ENCODE measurements at places on chromosomes 4 and X.

DNA sequence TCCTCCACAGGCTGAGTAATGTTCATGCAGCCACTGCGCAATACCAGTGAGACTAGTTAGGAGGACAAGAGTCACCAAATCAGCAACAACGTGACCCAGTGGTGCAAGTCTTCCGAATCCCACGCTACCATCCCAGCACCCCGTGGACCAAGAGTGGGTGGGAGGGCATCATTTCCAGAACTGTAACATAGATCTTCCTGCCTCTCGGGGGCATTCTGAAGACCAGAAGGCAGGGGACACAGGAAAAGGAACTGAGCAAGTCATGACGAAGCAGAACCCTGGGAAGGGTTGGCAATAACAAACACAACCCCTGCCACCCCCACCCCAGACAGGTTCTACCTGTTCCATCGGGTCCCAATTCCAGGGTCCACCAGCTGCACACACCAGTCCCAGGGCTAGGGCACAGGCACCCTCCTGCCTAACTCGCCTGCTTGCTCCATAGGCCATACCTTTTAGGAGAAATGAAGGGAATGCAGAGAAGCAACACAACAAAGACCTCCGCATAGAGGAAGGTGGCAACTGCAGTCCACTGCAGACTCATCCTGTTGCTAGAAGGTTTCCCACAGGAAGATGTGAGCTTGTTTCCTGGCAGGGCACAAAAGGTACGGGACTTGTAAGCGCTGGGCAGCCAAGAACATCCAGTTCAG lies 1.4 kb downstream of the BCAP31 start:
- no peak for DNase-seq

DNA sequence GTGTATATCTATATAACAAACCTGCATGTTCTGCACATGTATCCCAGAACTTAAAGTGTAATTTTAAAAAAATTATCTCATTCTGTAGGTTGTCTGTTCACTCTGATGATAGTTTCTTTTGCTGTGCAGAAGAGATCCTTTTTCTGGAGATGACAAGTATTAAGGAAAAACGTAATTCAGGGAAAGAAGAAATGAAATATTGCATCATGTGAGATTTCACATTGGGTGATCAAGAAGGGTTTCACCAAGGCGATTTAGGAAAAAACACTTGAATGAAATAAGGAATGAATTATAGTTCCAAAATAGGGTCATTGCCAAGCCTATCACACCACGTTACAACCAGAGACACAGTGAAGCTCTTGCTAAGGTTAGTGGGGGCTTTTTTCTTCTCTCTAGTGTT lies 227.9 kb downstream of the HNRNPD start:
- no peak for DNase-seq

DNA sequence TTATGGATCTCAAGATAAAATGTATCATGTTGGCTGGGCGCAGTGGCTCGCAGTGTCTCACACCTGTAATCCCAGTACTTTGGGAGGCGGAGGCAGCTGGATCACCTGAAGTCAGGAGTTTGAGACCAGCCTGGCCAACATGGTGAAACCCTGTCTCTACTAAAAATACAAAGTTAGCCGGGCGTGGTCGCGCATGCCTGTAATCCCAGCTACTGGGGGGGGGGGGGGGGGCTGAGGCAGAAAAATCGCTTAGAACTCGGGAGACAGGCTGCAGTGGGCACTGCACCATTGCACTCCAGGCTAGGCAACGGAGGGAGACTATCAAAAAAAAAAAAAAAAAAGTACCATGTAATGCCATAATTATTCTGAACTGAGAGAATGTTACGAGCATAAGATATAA lies 2.1 kb downstream of the RBMX start:
- DNase-seq: no peak

- no peak for DNase-seq
Measured at GRCh38 chrX:140918398-140919038, 83.9 kb upstream of the SPANXB1 start.

DNA sequence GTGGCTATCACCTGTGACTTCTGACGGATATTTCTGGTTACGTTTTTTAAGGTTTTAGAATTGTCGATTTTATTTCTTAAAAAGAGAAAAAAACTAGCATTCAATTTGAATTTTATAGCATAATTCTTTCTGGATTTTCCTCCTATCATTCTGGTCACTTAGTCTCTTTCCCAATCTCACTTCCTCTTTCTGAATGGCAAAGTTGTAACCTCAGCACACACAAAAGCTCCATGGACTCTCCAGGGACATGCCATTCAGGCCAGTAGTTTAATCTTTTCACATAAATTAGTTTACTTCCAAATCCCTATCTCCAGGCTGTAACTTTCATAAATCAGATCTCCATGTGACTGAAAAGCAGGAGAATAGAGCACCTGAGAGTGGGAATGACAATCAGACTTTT lies 110.7 kb downstream of the ARAP2 start:
- DNase-seq: no peak

- DNase-seq: no peak
Measured at GRCh38 chr4:15182600-15183220, 180.4 kb downstream of the CPEB2 start.

- DNase-seq: no peak
Measured at GRCh38 chr4:57303012-57303751, 193.0 kb upstream of the IGFBP7 start.

- no peak for DNase-seq
Measured at GRCh38 chr4:81808011-81808672, 336.4 kb upstream of the RASGEF1B start.

DNA sequence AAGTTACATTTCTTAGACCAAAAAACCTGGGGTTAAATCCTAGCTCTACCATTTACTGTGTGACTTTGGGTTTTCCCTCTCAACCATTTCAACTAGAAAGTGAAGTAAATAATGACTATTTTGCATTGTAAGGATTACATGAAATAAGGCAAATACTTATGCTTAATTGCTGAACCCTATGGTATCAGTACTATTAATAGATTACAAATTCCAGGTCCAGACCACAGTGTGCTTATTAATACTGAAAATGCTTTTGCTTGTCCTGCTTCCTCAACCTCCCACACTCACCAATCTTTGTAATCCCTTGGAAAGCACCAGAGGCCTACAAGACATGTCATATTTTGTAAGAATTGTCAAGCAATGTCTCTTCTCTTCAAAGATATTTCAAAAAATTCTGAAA lies 456.5 kb downstream of the SPOCK3 start:
- no peak for DNase-seq

GRCh38 chr4:150140774-150141400 lies 62.6 kb downstream of the DCLK2 start:
- DNase-seq: no peak

- no peak for DNase-seq
Measured at GRCh38 chr4:183714626-183715025, 55.5 kb downstream of the TRAPPC11 start.

DNA sequence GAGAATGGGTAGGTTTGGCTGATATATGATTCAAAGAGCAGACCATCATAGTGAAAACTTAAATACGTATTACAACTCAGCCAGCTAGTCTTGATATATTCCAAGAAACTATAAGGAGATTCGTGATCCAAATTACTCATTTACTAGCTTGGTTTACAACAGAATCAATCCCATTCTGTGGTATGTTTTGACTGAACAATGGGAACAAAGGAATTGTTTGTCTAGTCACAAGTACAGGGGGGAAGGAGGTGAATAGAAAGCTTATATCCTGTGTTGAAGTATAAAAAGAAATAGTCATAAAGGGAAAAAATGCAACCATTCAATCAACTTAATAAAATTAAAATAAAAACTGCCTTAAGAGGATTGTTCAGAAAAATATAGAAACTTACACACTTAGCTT lies 17.0 kb downstream of the C4orf54 start:
- no peak for DNase-seq

DNA sequence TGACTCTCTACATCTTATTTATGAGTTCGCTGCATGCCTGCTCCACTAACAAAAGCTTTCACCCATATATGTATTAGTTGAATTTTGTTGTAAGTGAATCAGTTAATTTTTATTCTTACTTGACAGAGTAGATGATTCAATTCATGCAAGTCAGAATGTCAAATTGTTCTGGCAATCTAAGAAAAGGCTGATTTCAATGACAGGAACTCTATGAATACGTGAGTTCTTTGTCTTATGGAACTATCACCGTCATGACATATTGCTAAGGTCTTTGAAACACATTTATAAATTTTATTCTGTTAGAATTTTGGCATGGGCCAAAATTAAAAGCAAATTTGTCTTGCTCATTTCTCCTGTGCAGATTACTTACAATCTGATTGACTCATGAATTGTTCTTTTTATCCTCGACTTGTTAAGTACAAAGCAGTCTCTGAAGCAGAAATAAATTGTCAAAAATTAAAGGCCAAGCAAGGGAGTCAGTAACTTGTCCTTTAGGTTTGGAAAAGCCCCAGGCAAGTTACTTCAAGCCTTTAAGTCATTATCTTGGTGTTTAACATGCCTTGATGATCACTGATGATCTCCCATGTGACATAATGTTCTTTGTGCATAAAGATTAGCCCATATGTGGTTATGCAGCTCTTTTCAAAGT lies 89.0 kb upstream of the GC start:
- DNase-seq: no peak

GRCh38 chr4:111601671-111602070 lies 543.6 kb upstream of the FAM241A start:
- DNase-seq: no peak

DNA sequence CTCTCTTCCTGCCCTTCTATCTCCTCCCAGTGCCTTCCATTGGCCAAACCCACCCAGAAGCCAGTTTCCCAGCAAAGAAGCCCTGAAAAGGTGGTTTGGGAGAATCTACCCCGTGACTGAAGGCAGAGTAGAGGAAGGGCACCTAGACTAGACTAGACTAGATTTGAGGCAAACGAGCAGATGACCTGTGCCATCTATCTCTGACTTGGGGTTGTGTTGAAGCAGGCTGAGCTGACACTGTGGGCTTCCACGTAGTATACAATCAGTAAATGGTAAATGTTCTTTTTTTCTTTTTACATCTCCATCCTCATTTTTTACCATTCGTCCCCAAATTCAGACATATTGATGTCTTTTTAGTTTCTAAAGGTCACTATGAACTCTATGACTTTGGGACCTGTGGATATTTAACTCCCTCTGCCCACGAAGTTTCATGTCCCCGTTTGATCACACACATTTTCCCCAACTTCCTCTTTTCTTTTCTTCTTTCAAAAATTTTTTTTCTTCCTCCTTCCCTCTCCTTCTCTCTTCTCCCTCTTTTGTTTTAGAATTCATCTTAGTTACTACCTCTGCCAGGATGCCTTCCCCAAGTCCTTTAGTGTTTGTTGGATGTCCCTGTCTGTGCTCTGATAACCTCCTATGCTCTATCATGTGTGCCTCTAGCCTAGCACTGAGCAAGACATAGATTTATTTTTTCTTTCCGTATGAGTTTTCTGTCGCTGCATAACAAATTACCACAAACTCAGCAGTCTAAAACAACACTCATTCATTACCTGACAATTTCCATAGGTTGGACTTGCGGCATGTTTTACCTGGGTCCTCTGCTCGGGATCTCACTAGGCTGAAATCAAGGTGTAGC lies 6.2 kb upstream of the AFF1 start:
- DNase-seq: no peak

- no peak for DNase-seq
Measured at GRCh38 chrX:78643874-78644273, 15.3 kb downstream of the RTL3 start.

DNA sequence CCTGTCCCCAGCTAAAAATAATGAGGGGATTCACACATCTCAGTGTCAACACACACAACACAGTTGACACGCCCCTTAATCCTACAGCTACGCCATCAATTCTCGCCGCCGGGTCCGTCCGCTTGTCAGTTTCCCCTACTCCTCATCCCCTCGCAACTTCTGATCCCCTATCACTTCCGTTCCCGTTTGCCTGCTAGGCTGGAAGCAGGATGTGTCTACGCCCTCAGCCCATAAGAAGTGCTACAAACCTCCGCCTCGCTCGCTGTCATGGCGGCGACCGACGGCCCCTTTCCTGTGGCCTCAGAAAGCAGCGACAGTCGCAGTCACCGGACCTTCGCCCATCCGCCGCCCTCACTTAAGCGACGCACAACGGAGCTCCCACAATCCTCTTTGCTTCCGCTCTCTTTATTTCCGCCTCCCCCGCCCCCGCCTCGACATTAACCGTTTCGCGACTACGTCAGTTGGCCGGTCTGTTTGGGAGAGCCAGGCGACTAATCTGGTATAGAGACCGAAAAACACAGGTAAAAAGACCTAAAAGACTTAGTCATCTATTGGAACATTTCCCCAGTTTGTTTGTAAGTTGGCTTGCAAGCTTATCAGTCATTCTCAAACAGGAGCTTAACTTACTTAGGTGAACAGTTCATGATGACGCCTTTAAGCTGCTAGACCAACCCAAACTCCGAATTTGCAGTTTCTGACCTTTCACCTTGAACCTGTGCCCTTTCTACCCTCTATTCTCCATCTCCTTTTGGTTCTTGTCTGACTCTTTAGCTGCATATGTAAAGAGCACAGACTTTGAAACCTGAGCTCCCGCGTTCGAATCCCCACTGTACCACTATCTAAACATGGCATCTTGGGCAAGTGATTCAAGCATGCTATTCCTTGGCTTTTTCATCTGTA lies at the start of gene SLC25A53:
SLC25A53 (minus strand) TSS at position 380 of the 900 bp plus-strand sequence. CDS start 51,752 bp downstream, outside the sequence.
- DNase-seq: peak; percentile 69

DNA sequence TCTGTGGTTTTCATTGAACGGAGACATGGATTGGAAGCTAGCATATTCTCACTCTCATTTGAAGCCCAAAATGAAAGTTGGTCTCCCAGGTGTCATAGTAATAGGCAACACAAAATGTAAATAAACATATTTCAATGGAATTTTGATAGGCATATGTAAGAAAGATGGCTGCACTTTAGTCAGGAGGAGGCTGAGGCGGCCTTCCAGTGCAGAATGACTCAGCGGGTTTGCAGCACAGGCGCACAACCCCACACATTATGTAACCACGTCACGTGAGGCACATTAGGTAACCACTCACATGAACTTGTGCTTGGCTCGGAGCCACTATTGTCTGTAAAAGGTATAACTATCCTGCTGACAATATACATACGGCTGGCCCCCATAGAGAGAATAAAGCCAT lies 381.7 kb downstream of the GPAT3 start:
- no peak for DNase-seq

- DNase-seq: no peak
Measured at GRCh38 chr4:53602390-53602789, 11.1 kb upstream of the LNX1 start.

DNA sequence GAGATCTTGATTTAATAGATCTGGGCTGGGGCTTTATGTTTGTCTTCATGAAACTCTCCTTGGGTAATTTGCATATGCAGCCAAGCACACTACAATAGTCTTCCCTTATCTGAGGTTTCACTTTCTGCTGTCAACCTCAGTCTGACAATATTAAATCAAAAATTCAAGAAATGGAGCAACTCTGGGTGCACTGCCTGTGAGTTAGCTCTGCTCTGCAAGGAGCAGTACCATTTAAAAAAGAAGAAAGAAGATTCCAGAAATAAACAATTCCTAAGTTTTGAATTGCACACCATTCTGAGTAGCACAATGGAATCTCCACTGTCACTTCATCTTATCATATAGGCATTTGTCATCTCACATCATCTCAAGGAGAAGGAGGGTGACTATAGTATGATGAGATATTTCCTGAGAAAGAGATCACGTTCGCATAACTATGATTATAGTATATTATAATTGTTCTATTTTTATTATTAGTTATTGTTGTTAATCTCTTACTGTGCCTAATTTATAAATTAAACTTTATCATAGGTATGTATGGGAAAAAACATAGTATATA lies 9.4 kb downstream of the FNIP2 start:
- DNase-seq: no peak

All from tibial nerve (tissue), 4 donors.